ENCODE measurements at places on chromosomes 2 and 18.
A peak's percentile ranks its signal among the peaks of the same experiment; 100 is the strongest.

GRCh38 chr2:61405813-61406212, 65.1 kb downstream of the USP34 start:
- no peak for DNase-seq

DNA sequence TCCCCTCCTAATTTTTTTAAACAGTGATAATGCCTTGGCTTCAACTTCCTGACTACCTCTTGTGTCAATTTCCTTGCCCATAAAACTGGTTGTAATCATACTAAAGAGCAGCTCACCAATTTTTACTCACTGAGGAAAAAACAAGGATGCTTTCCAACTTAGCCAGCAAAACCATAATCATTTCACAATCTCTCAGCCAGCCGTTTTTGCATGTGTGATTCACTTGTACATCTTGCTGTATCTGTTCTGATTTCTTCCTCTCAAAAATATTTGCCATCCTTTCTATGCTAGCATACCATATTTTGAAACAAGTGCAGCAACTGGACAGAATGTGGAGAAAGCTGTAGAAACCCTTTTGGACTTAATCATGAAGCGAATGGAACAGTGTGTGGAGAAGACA, 60.7 kb downstream of the RAB27B start:
- DNase-seq: peak; percentile 91

- DNase-seq: no peak
Measured at GRCh38 chr18:67634631-67635338, 118.3 kb upstream of the DSEL start.

- DNase-seq: no peak
Measured at GRCh38 chr2:170523506-170523905, 191.6 kb upstream of the SP5 start.

GRCh38 chr2:154914561-154914960, 216.1 kb downstream of the KCNJ3 start:
- DNase-seq: no peak

DNA sequence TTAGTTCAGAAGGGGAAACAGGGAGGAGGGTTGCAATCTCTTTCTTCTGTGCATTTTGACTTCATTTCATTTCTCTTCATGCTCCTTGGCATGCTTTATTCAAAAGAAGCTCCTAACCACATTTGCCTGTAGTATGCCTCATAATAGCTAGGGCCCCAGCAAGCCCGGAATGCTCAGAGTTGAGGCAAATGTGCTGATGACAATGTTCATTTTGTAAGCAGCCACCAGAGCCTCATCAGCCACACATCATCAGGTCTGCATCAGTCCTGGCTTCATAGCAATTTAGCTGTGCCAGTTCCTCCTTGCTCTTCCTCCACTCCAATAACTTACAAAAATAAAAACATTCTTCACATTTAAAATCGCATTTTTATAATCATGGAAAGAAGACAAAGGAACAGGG, 65.4 kb upstream of the MMADHC start:
- DNase-seq: no peak

DNA sequence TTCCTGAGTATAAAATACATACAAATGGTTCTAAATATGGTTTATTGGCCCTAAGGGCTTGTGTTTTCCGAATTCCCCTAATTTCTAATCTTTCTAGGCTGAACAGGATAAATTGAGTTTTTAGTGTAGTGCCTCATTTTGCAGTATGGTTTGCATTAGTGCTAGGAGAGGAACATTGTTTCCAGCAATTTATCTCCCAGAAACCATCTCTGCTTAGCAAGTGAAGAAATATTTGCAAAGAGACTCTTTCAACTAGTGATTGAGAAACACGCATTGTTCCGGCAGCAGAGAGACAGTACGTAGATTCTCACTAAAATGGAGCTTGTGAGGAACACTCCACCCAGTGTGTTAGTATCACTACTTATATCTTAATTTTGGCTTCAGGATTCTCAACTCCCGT, 177.8 kb upstream of the EPAS1 start:
- peak; percentile 93 for DNase-seq

- DNase-seq: no peak
Measured at GRCh38 chr2:238139196-238140039, 950 bp downstream of the KLHL30 start.

- DNase-seq: no peak
Measured at GRCh38 chr18:13681701-13682100, 44.7 kb downstream of the FAM210A start.

DNA sequence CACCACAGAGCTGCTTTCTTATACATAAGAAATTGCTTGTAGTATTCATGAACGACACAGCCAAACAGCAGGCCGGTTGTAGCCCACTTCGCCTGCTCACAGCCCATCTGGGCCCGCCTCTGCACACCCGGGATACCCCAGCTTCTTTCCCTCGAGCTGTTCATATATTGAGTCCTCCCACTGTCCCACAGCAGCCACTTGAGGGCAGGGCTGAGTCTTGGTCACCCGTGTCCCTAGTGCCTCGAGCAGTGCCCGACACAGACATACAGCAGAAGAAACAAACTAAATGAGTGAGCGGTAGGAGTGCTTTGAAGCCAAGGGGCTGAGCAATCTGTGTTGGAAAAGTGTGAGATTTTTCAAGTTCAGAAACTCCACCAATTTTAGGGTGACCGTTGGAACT, 251.4 kb downstream of the KLHL29 start:
- DNase-seq: peak; percentile 28

- DNase-seq: peak; percentile 87
Measured at GRCh38 chr2:174025271-174026121, 60.3 kb upstream of the SP3 start.

- DNase-seq: no peak
Measured at GRCh38 chr18:23757437-23757733, 68.1 kb downstream of the LAMA3 start.

DNA sequence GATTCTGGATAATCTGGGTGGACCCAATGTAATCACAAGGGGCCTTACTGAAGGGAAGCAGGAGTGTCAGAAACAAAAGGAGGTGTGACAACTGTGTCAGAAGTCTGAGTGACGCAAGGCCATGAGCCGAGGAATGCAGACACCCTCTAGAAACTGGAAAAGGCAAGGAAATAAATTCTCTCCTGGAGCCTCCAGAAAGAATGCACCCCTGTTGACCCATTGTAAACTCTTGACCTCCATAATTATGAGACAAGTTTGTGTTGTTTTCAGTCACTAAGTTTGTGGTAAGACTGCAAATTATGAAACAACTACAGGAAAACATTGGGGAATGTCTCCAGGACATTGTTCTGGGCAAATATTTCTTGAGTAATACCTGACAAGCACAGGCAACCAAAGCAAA, 47.3 kb upstream of the B3GNT7 start:
- peak; percentile 36 for DNase-seq

GRCh38 chr2:115596659-115597375, 1154.4 kb downstream of the DPP10 start:
- DNase-seq: no peak

GRCh38 chr18:64165906-64166305, 17.0 kb upstream of the LINC00305 start:
- peak; percentile 21 for DNase-seq
